Testis (tissue), 5 donors: ENCODE measurements at places on chromosomes 7 and 10.

- no peak for DNase-seq
Observed at GRCh38 chr10:61852261-61852660, 49.2 kb upstream of the ARID5B start.

- DNase-seq, result no peak
Observed at GRCh38 chr7:137135654-137136350, 207.7 kb downstream of the PTN start.

DNA sequence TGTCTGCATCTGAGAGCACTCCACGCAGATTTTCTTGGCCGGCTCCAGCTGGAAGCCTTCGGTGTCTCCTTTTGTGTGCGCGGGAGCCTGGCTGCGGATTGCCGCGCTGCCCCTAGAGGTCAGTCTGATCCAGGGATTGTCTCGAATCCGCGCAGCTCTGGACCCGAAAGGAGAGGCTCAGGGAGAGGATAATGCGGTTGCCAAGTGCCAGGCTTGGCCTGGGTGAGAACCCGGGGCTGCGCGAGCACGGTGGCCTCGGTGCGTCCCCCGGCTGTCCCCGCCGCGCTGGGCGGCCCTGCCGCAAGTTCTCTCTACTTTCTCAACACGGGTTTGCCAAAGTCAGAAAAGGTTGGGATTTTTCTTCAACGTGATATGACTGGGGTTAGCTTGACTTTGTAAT is 140.9 kb downstream of the ADCYAP1R1 start:
- DNase-seq, result peak; percentile 79

DNA sequence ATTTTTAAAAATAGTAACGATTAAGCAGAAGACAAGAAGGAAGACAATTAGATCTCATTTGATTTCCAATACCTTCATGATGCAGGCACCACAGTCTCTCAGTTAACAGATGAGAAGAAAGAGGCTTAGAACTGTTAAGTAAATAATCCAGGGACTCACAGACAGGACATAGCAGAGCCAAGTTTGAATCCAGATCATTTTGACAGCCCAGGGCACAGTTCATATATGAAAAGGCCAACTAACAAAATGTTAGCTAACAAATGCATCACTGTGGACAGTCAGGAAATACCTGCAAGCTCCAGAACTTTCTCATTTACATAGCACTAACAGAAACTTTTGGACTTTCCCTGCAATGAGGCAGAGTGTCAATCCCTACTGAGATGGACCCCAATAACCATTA is 4.2 kb upstream of the NPSR1 start:
- no peak for DNase-seq

GRCh38 chr10:133154411-133154810 is 5.6 kb upstream of the KNDC1 start:
- DNase-seq, result no peak

DNA sequence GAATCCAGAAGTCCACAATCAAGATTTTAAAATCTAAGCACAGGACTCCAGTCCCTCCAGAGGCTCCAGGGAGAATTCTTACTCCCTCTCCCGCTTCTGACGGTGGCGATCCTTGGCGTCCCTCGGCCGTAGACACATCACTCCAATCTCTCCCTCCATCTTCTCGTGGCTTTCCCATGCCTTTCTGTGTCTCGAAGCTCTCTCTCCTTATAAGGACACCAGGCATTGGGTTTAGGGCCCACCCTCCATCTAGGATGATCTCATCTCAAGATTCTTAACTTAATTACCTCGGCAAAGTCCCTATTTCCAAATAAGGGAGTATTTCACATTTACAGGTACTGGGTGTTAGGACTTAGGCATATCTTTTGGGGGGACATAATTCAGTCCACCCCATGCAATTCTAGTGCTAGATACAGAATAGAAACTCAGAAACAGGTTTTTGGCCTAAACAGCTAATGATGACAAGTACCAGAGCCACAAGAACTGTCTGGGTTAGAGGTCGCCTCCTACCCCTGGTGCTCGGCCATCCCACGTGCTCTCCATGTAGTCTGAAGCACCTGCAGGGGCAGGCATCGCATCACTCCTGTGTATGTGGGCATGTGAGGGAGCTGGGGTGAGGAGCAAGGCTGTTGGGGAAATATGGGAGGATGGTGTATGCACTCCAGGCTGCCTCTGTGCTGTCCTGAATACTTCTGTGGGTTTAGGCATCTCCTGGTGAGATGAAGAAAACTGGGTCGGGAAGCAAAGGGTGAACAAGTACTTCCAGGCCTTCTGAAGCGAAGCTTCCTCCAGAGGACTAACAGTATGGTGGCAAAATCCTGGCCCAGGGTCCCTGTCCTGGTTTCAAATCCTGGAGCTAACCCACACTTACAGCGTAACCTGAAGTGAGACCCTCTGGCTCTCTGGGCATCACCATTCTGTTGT is 298.3 kb upstream of the ZMIZ1 start:
- DNase-seq, result no peak

DNA sequence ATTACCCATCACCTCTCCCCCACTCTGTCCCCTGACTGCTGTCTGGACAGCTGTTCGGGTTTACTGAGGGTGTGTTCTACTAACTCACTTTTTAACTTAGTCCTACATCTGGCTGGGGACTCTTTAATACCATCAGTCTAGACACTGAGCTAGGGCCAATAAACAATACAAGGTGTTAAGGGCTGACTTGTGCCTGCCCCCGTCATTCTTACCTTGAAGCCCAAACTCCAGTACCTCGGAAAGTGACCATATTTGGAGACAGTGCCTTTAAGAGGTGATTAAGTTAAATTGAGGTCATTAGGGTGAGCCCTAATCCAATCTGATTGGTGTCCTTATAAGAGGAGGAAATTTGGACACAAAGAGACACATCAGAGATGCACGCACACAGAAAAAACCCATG is 35.7 kb downstream of the STEAP1B start:
- DNase-seq, result no peak

GRCh38 chr10:58956926-58957325 is 219.5 kb upstream of the PHYHIPL start:
- DNase-seq, result no peak

DNA sequence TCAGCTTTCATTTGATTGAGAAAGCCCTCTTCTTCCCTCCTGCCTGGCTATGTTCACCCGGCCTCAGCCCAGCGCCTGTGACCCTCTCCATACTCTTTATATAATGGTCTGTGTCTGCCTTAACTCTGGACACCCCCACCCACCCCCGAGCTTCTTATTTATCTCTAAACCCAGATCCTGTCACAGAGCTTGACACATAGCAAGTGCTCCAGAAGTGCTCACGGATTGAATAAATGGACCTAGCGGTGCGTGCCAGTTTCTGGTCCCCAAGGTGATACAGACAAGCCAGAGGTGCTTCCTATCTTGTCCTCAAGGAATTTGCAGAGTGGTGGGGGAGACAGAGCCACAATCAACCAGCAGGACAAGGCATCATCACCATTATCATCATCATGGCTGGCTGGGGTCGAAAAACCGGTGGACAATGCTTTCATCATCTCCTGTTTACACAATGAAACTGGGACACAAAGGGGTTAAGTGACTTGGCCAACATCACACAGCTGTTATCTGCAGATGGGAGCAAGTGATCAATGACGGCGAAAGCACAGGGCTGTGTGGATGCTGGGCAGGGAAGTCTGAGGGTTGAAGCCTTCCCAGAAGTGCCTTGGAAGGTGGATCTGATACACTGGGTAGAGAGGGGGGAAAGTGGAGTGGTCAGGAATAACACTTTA is 2.2 kb upstream of the LOXL4 start:
- DNase-seq, result no peak

- no peak for DNase-seq
Observed at GRCh38 chr10:132494866-132495630, 42.5 kb upstream of the INPP5A start.

- DNase-seq, result no peak
Observed at GRCh38 chr10:43667317-43667731, 18.6 kb upstream of the ZNF32 start.

DNA sequence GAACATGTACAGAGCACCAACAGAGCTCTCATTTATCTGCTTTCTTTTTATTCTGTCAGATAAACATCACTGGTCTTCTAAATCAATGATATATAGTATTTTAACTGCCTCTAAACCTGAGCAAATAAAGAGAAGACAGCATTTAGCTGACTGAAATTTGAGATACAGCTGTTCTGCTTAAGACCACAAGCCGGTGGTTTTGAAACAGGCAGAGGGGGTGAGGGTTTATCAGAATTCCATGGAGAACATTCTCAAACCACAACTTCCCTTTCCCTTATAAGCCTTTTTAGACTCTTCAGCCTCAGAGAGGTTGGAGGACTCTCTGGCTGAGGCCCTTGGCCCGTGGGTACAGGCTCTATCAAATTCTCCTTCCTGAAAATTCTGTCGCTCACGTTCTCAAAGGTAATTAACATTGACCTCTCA is 87.4 kb upstream of the RSU1 start:
- no peak for DNase-seq

GRCh38 chr10:510415-510881 is 179.0 kb downstream of the DIP2C start:
- no peak for DNase-seq

DNA sequence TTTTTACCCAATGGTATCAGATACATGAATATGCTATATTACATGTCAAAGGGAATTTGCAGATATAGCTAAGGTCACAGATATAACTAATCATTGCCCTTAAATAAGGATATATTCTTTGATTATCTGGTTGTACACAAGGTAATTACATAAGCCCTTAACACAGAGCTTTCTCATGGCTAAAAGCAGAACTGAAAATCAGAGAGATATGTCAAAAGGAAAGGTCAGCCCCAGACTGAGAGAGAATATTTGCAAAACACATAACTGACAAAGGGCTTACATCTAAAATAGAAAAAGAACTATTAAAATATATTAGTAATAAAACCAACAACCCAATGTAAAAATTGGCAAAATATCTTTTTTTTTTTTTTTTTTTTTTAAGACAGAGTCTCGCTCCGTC is 1029.5 kb upstream of the LRRN3 start:
- DNase-seq, result no peak

DNA sequence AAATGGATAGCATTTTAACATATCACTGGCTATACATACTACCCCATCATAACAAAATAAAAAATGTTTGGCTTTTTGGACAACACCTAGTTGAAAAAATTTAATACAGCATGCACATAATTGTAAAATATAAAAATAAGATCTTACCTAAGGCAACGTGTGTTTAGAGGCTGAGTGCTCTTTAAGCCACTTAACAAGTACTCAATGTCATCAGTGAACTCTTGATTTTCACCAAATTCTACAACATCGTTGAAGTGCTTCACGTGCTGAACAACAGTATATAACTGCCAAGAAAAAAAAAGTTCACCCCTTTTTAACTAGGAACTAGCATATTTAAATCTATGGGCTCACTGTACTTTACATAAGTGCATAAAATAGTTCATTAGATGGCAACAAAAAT is 49.5 kb downstream of the WAPL start:
- no peak for DNase-seq

GRCh38 chr10:82660986-82661385 is 786.0 kb downstream of the NRG3 start:
- no peak for DNase-seq

- peak; percentile 26 for DNase-seq
Observed at GRCh38 chr10:121525251-121526134, 72.8 kb downstream of the FGFR2 start.

DNA sequence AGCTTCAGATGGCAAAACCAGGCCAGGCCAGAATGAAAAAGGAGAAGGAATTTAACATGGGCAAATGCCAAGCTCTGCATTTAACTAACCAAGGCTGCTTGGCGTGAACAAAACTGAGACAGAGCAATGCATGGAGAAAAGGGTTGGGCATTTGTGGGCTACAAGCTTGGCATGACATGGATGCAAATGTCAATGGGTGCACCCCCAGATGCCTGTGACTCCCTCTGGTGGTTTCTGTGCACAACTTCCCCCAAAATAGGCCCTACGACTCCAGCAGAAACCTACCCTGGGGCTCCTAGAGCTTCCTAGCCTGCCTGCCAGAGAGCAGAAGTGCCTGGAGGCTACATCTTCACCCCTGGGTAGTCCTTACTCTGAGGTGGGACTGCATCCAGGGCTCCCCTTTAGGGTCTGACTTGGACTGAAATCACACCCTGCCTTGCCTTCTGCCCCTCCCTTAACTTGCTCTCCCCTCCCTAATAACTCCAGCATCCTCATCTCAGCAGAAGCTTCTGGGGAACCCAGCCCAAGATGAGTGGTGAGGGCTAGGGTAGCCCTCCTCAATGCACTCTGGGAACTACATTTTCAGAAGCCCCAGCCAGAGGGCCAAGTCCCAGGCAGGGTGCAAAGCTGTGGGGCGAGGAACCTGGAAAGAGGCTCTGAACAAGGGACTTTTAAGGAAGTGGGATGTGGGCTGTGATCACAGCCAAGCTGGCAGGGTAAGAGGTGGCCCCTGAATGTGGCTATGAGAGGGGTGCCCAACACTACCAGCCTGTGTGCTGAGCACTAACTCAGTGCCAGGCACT is 11.3 kb downstream of the GPRIN2 start:
- peak; percentile 12 for DNase-seq

GRCh38 chr7:6637544-6638229 is 569 bp downstream of the ZNF316 start:
- DNase-seq, result no peak

DNA sequence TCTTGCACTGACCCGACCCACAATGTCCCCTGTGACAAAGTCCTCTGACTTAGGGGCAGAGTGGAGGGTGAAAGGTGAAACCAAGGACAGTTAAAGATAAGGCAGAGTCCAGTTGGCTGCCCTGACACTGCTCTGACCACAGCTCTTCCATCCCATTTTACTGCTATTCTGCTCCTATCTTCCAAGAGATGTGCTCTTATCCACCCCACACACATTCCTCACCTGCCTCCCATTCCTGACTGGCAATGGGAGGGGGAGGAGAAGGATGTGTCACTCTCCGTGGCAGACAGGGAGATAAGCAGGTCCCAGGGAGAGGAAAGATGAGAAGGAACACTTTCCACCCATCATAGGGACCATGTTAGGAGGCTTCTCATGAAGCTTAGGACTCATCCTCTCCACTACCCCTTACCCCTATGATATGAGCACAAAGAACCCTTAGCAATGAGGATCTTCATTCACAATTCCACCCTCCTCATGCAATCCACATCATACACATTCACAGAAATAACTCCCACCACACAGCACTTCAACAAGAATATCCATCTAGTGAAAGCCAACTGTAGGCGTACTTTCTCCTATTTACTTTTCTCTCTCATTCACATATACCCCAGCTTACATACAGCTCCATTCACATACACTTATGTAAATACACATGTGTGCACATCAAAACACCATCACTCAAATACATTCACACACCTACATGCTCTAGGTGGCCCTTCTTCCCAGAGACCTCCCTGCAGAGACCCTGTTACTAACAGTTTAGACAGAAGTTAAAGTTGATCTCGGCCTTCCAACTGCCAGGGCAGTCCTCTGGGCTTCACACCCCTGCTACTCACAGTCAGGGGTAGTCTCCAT is 6.6 kb downstream of the SYNPO2L start:
- no peak for DNase-seq

- DNase-seq, result peak; percentile 68
Observed at GRCh38 chr10:122911889-122912484, 1.6 kb downstream of the FAM24A start.
